ENCODE measurements at places on chromosomes 3 and 15.

DNA sequence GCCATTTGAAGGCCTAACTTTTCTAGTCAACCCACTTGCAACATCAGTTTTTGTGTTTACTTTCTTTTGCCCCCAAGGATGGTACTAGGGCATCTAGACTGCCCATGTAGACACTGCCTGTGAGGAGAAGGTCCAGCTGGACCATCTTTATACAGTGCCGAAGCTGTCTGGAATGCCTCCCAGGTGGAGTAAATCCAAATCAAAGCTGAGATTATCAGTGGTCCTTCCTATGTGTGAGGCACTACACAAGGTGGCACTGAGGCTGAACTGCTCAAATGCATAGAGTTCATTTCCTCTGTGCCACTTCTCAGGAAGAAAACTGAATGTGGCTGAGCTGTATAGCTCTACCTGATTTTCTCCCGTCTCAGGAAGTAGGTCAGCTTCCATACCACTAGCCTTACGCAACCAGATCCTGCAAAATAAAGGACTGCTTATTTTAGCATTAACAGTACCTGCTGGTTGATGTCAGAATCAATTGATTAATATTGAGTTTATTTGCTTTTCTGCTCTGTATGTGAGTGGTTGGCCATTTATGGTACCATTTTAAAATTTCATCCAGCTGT is 106.1 kb downstream of the GHSR start:
- DNase-seq: no peak

- no peak for DNase-seq
These were observed 2.6 kb upstream of the MAP4 start for GRCh38 chr3:48018841-48019240.

DNA sequence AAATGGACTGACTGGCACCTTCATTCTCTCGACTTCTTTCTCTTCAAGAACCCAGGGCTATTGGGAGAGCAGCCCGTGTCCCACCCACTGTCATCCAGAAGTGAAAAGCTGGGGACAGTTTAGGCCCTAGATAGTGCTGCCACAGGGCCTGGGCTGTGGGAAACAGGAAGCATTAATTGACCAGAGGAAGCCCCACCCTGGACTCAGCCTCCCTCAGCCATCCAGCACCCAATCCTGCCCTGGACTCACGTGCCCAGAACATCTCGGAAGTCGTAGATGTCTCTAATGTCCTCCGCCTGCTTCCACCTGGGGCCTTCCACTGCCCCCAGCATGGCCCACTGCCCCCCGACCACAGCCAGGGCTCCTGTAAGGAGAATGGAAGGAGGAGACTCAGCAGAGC is 2.3 kb downstream of the CAMK1 start:
- no peak for DNase-seq

DNA sequence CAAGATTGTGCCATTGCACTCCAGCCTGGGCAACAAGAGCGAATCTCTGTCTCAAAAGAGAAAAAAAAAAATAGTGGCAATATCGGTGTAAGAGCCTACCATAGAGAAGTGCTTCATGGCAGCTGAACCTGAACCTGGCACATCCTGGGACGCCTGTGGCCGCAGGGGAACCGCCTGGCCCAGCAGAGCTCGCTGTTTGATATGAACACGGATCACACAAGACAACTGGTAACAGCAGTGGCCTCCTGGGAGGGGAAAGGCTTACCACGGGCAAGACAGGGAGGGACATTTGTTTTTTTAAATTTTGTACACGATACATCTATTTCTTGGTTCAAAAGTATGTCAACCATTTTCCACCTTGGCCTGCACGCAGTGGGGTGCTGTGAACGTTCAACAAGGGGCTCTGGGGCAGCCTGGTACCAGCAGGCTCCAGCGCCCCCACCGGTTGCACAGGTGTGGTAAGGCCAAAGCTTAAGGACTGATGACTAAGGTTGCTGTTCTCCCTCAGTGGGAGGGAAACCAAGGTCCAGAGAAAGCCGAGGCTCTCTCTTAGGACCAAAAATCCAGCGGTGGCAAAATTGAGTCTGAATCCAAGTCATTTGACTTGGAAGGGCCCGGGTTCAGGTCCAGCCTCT is 21.7 kb upstream of the EPHB3 start:
- no peak for DNase-seq

- DNase-seq: no peak
These were observed 84.6 kb downstream of the GREM1 start for GRCh38 chr15:32802286-32802936.

DNA sequence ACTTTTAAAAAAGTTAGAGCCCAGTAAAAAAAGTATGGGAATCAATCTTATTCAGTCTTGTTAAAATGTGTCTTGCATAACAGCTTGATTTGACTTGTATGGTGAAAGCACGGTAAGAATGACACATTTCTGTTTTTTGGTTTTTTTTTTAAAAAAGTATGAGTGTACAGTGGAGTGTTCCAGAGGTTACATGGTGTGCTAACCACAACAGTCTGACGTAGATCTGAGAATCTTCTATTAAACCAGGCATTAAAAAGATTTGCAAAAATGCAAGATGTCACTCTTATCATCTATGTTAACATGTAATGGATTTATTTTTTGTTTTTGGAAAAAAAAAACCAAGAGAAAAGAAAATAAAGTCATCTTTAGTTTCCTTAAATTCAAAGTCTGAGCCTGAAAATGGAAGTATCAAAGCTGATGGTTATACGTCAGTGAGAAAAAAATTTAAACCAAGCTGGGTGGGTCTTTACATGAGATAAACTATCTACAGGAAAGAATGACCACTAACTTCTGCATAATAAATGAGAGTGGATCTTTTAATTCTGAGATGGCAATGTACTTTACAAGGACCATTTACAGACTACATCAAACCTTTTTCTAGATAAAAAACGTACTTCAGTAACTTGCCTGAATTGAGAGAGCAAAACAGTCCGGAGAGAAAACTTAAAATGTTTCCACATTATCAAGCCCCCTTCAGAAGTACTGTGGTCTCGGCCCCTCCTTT is 1.6 kb downstream of the GABPB1 start:
- DNase-seq: peak; percentile 40

DNA sequence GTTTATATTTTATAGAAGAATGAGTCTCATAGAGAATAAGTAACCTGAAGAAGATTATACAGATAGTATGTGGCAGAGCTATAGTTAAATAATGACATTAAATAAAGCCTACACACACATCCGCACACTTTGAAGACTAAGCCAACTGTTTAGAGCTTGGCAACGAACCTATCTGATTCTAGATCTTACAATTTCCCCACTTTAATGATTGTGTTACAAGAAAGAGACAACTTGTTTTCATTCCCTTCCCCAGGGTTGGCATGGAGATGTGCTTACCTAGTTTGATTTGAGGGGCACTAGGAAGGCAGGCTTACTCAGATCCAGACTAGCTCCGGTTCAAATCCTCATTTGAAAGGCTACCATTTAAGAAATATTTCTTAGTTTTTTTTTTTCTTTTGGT is 61.9 kb upstream of the CBLB start:
- DNase-seq: no peak

- DNase-seq: peak; percentile 52
These were observed 893.5 kb downstream of the TUSC7 start for GRCh38 chr3:117603097-117603496.

DNA sequence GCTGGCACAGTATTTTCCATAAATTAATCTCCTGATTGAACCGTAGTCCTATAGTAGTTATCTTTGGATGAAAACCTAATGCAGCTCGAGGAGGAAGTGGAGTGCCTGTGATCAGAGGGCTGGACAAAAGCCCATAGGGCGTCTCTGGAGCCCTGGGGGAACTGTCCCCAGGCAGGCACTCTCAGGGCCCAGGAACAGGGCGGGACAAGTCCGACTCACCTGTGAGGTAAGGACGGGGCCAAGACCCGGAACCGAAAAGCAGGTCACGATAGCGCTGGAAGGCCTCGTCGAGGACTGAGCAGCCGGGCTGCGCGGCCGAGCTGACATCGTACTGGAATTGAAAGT is 341 bp downstream of the HEXA start:
- DNase-seq: no peak

DNA sequence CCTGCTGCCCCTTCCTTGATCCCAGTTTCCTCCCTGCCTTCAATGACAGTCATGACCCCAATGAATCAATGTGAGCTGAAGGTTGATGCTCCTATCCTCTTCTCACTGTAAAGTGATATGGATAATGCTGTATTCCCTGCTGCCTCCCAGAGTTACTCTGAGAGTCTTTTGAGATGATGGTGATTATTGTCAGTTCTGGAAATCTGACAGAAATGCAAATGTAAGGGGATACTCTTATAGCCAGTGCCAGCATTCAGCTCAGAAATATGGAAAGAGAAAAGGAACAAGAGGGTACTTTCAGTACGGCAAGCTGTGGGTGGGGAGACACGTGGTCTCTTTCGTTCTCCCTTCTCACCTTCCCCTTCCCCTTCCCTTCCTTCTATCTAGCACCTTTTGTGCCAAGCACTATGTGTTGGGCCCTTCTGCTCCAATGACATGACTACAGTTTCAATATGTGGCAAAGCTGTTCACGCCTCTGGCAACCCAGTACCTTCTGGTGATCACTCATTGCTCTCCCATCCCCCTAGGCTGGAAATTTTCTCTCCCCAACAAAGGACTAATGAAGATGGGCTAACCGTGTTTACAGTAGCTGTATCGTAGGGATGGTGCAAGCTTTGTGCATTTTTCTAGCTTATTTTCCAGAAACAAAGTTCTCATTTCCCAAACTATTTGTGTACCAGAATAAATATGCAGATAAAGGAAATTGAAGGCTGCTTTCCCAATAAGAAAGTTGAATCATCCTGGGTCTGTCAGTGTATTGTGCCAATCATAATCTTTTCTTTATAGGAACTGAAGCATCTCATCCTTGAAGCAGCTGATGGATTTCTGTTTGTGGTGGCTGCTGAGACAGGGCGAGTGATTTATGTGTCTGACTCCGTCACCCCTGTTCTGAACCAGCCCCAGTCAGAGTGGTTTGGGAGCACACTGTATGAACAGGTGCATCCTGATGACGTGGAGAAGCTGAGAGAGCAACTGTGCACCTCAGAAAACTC is 70.3 kb downstream of the ARNT2 start:
- DNase-seq: no peak

DNA sequence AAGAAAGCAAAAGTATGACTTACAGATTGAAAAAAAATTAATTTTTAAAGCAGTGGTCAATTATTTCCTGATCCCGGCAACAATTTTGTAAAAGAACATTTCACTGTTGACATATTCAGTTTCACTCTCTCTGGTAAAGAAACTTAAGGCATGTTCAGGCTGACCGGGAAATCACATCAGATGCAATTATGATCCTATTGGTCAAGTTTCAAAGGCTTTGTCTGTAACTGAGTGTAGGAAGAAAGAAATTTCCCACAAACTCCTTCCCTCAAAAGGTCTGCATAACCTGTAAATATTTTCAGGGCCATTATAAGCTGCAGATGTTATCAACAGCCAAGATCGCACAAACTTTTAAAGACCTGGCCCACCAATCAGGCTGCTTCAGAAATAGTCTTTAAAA is 205.4 kb upstream of the IGF1R start:
- no peak for DNase-seq

- DNase-seq: no peak
These were observed 54.3 kb downstream of the GLB1 start for GRCh38 chr3:33042668-33043067.

DNA sequence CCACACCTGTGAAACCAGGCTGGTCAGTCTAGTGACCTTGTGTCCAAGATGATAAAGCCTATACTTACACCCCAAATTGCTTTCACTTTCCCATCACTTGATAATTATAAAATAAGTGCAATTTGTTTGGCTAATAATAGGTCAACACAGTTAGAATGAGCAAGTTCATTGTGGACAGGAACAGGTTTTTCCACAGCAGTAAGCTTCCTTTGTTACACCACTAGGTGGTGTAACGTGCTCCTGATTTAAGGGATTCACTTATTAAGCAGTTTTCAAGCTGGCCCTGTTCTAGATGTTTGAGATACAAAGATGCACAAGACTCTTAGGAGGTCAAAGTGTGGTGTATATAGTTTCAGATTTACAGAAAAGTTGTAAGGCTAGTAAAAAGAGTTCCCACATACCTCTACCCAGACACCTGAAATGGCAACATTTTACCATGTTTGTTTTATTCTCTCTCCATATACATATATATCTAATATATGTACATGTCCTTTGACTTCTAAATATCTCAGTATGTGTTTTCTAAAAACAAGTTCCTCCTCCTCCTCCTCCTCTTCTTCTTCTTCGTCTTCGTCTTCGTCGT is 6.8 kb upstream of the MFSD1 start:
- peak; percentile 61 for DNase-seq

GRCh38 chr3:125643172-125643571 is 47.9 kb upstream of the OSBPL11 start:
- no peak for DNase-seq

Measured in OCI-LY7 (cell line).